ENCODE measurements at places on chromosomes 7 and 10.

- DNase-seq: peak; percentile 40
Observed at GRCh38 chr7:82605247-82605864, 161.8 kb upstream of the CACNA2D1 start.

- DNase-seq: peak; percentile 29
Observed at GRCh38 chr7:108570146-108570755, 577 bp downstream of the DNAJB9 start.

GRCh38 chr10:87966459-87966858 lies 103.0 kb downstream of the PTEN start:
- peak; percentile 15 for DNase-seq

GRCh38 chr10:48667960-48668590 lies 16.6 kb upstream of the WDFY4 start:
- no peak for DNase-seq

DNA sequence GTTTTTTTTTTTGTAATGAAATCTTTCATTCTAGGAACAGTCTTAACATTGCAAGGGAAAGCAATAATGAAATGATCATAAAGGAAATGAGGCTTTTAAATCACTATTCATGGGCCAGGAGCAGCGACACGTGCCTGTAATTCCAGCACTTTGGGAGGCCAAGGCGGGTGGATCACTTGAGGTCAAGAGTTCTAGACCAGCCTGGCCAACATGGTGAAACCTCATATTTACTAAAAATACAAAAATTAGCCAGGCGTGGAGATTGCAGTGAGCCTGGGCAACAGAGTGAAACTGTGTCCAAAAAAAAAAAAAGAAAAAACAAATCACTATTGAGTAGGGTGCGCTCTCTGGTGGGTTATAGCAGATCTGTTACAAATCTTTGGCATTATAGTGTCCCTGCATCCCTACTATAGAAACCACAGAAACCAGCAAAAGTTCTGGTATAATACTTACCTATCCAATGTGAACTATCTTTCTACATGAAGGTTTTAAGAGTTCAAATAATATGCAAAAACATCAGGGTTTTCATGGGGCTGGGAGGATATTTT lies 72.1 kb downstream of the GLI3 start:
- DNase-seq: no peak

DNA sequence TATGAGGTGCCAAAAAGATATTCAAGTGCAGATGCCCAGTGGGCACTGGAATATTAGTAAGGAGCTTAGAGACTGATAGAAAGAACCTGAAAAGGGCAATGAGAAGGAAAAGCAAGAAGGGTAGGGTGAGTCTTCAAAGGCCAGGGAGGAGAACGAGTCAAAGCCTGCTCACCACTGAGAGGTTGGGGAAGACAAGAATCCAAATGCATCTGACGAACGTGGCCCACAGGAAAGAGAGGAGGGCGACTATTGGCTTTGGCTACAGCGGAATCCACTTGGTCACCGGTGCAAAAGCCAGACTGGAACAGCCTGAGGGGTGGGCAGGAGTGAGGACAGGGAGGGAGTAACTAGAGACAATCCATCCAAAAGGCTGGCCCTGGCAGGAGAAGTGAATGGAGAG lies 216.7 kb upstream of the KLF14 start:
- no peak for DNase-seq

DNA sequence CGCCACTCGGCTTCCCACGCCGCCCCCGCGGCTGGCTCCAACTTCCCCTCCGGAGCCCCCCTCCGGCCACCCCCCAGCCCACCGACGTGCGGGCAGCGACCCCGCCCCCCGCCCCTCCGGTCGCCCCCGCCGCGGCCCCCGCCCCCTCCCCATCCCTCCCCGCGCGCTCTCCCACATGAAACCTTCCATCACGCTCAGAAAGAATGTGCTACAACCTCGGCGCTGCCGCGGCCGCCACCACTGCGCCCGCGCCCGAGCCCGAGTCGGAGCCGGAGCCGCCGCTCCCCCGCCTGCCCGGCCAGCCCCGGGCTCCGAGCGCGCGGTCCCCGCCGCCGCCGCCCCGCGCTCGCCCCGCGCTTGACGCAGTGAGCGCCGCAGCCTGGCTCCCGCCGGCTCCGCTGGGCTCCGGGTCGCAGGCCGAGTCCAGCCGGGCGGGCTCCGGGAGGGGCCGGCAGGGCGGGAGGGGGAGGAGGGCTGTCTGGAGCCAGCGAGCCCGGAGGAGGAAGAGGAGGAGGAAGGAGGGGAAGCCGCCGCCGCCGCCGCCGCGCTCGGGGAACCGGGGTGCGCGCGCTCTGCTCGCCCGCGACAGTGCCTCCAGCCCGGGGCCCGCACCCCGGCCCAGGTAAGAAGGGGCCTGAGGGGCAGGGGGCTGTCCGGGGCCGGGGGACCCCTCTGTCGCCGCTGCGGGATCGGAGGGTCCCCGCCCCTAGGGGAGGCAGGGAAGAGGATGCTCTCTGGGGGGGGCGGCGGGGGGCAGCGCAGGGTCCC lies 4.3 kb upstream of the ELFN1 start:
- peak; percentile 33 for DNase-seq

GRCh38 chr7:130853503-130854279 lies 119.7 kb upstream of the KLF14 start:
- DNase-seq: peak; percentile 86

DNA sequence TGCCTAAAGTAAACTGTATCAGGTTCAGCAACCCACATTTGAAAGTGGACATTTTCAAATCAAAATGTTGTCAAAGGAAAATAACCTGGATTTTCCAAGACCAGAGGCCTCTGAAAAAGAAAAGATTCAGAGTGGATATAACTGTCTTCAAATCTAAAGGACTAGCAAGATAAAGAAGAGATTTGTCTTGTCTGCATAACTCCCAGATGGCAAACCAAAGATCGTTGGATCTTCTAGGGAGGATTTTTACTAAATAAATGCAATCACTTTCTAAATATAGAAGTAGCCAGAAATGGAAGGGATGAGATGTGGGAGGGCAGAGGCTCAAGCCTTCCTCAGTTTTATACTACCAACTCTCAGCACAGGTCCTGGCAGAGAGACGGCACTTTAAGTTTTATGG lies 39.0 kb downstream of the CABCOCO1 start:
- no peak for DNase-seq

- DNase-seq: no peak
Observed at GRCh38 chr7:112638675-112639400, 151.4 kb downstream of the TMEM168 start.

GRCh38 chr10:48701139-48701901 lies 16.6 kb downstream of the WDFY4 start:
- no peak for DNase-seq

DNA sequence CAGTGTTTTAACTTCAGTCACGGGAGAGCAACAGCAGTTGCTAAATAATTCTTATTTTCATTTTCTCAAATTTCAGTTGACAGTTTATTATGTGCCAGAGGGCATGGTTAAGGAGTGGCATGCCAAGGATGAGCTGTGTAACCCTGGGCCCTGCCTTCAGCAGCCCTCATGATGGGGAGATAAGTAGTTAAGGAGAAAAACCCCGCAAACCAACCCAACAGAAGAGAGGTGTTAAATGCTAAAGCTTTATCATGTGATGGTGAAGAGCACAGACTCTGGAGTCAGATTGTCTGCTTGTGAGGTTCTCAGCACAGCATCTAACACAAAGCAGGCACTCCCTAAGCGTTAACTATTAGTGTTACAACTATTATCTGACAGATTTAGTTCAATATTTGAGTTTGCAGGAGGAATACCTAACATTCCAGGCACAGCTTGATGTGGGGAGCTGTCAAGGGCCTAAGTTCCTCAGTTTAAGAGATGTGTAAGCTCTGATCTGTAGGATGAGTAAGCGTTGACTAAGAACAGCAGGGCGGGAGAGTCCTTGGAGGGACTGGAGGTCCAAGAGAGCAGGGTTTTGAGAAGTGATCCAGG lies 29.6 kb downstream of the STAM start:
- peak; percentile 90 for DNase-seq

- DNase-seq: no peak
Observed at GRCh38 chr7:114997487-114998404, 75.9 kb downstream of the MDFIC start.

- DNase-seq: peak; percentile 29
Observed at GRCh38 chr10:126640401-126640800, 30.1 kb downstream of the C10orf90 start.

- no peak for DNase-seq
Observed at GRCh38 chr7:151795168-151795811, 81.6 kb downstream of the PRKAG2 start.

DNA sequence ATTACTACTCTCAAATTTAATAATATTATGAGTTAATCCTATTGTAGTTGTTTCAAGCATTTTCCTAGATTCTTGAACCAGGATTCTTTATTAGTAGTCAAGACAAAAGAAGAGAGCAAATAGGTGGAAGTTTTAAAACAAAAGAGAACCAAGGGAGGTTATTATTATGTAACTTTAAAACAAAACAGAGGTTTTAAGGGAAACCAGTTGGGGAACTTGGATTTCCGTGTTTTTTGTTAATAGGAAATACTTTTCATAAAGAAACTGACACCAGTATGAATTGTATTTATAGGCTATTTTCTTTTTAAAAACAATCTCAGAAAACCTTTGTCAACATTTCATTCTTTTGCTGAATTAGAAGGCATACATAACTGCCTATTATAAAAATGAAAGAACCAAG lies 183.9 kb downstream of the WNT2 start:
- DNase-seq: no peak

DNA sequence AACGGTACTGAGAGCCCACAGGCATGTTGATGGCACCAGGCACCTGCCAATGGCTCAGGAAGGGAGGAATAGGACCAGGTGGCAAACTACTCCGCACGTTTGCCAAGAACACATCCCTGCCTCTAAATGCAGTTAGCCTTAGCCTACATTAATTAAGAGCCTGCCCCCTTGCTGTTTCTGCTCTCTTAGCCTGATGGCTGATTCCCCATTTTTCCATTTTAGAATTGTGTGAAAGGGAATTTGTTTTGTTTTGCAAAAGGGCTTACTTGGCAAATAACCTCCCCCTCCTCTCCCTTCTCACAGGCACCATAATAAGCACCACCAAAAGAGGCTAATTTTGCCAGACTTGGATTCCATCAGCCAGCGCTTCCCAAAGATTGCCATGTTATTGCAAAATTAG lies 1203.2 kb downstream of the SORCS3 start:
- DNase-seq: no peak

- peak; percentile 20 for DNase-seq
Observed at GRCh38 chr7:70646536-70647248, 485.3 kb upstream of the GALNT17 start.

- DNase-seq: no peak
Observed at GRCh38 chr7:6158424-6159096, 113.9 kb downstream of the CYTH3 start.

DNA sequence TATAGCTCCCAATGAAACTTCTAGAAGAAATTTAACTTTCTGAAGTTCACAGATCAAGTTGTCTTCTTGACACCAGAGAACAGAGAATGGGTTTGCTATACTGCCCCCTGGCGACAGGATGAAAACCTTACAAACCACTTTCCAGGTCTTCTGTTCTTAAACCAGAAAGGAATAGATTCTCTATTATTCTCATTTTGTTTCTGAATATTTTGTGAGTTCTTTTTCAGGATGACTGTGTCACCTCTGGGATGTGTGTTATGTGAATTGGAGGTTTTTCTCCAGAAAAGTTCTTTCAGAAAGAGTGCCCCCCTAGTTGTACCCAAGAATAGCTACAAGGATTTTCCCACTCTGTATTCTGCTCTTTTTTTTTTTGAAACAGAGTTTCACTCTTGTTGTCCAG lies 6.3 kb downstream of the IFT22 start:
- DNase-seq: peak; percentile 46

GRCh38 chr7:65371468-65371867 lies 2.2 kb upstream of the ZNF92 start:
- peak; percentile 24 for DNase-seq

DNA sequence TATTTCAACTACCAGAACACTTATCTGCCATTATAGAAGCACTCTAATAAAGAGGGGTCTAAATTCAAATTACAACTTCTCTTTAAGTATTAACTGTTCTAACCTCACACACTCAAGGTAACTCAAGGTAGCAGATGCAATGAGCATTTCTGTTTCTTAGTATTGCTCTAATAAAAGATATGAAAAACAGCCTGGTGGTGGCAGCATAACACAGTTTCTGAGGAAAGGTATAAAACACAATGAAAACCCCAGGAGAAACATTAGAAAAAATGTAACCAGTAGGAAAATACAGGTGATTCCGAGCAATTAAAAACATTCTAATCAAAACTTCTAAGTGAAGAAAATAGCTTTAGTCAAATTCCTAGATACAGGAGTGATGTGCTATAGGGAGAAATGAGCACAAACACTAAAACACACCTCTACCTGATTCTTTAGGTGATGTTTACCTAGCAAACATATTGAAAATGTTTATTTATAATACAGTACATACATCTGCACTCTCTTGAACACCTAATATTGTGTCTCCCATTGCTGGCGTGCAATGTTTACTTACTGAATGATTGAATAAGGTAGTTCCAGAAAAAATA lies 3.5 kb downstream of the MKRN1 start:
- DNase-seq: peak; percentile 24

- no peak for DNase-seq
Observed at GRCh38 chr7:101232141-101232850, 5.3 kb downstream of the CLDN15 start.

DNA sequence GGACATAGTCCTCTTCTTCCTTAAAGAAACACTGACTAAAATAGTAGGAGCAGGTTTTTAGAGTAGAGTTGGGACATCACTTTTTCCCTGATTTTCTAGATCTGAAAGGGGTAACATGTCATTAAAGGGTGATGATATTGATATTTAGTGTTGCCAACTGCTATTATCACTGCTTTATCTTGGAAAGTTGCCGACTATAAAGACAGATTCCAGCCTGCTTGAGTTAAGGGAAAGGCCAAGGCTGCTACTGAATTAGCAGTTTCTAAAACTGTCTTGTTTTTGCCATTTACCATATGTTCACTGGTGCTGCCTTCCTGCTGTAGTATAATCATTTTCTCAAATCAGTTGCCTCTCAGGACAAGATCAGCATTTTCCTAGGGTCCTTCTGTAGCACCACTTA lies 29.7 kb downstream of the AP3M1 start:
- DNase-seq: no peak

DNA sequence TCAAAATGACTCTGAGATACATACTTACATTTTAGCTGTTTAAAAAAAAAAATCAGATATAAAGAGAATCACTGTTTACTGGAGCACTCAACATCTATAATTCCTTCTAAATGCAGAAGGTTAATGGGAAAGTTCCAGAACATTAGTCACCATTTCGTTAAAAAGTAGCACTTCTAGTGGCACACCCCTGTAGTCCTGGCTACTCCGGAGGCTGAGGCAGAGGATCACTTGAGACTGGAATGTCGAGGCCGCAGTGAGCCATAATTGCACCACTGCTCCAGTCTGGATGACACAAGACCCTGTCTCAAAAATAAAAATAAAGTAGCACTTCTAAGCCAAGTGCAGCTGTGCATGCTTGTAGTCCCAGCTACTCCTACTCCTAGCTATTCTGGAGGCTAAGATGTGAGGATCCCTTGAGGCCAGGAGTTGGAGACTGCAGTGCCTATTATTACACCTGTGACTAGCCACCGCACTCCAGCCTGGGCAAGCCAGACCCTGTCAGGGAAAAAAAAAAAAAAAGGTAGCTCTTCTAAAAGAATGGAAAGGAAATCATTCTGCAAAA lies 2.2 kb downstream of the FGFBP3 start:
- peak; percentile 31 for DNase-seq

- DNase-seq: no peak
Observed at GRCh38 chr7:24283897-24284698, at the start of gene NPY. TSS of gene NPY (plus strand) at chr7:24284190. CDS start at chr7:24285241, 1,051 bp downstream.
